Right kidney (tissue), 9 donors: ENCODE measurements at places on chromosomes 5 and 9.
A peak's percentile ranks its signal among the peaks of the same experiment; 100 is the strongest.

GRCh38 chr5:66080664-66081063 is 63.4 kb upstream of the SREK1 start:
- DNase-seq = no peak

GRCh38 chr5:39461007-39461682 is 36.4 kb upstream of the DAB2 start:
- no peak for DNase-seq

DNA sequence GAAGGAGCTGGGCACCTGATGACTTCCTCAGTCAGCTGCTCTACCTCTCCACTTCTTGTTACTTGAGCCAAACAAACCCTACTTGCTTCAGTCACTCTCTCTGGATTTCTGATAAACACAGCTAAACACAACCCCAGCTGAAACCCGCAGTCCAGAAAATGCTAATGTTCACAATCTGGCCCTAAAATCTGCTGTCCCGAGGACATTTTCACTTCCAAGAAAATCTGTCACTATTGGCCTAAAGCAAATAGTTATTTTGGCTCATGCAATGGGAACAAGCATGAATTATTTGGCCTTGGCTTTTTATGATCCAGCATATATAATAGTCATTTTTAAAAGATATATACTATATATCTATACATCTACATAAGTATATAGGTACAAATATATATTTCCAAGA is 19.1 kb downstream of the FAM81B start:
- DNase-seq = no peak

GRCh38 chr5:144487761-144488160 is 317.1 kb downstream of the KCTD16 start:
- no peak for DNase-seq

DNA sequence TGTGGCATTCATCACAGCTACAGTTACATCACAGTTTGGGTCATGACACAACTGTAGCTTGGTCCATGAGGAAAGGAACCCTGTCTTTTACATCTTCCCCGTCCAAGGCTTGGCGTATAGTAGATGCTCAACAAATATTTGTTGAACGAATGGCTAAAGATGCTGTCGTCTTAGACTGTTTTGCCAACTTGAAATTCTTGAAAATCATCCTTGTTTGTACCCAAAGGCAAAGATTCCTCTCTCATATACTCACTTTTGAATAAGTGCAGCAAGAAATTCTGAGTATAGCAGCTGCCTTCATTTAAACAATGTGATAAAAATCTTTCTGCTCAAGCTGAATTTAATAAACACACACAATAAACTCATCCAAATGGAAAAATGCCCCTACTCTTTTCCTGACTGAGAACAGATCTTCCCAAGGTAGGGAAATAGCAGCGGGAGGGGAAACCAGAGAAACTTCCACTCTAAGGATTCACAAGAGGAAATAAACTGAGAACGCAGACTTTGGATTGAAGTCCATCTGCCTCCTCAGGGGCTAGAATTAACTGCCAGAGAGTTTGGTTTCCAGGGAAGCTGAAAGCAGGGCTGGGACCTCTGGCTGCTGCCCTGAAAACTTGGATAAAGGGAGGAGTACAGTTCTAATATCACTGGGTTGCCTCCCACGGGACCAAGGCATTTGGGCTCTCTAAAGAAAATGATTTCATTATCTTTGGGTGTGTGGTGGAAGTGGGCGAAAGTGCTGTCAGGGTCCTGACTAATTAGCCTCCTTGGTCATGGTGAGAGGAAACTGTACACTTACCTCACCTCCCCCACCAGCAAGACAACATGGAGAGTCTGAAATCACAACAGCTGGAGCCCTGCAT is 99.1 kb downstream of the DPYSL3 start:
- DNase-seq = peak; percentile 39

DNA sequence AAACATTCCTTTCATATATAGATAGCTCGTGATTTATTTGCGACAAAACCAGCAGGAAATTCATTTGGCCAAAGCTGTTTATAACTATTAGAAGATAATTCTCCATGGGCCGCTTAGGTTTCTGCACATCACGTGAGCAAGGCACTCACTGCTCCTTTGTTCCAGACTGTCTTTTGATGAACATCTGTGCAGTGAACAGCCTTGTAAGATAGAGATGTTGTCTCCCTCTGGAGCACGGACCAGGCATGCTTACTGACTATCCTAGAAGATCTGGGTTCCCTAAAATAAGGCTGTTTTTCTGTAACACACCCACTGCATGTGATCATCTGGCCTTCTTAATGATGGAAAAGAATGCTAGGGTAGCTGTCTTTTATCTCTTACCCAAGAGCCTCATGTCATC is 30.9 kb downstream of the YIPF5 start:
- DNase-seq = no peak

DNA sequence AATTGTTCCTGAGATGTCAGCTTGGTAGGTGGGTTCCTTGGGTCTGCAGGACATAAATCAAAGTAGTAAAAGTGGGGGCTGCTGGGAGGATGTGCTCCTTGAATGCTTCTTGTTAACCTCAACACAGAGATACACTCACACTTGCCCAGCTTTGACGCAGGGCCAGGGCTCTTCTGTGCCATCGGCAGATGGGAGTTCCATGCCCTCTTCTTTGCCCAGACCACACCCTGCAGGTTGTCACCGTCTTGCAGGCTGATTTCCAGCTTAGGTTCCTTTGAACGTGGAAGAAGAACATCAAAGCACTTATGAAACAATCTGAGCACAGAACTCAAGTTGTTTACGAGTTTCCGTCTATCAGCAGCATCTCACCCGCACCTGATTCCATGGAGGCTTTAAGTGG is 11.0 kb downstream of the DBH start:
- DNase-seq = no peak

- DNase-seq = no peak
Observed at GRCh38 chr5:150651382-150651781, 9.7 kb upstream of the MYOZ3 start.
